ENCODE measurements at places on chromosomes 7 and 10.

DNA sequence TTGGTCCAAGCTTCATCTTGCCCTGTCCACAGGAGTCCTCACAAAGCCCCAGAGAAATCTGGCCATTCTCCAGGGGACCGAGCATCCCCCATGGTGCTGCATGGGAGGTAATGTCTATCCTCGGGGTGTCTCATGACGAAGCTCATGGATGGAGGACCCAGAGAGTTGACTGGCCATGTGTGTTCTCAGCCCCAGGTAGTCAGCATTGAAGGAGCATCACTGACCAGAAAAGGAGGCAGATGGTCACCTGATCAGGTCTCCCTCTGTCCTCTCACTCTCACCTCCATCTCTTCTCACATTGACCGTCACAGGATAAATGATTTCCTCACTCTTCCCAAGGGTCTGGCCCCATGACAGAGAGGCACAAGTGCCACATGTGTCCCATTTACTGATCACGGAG is 33.4 kb upstream of the GDF10 start:
- DNase-seq = no peak

DNA sequence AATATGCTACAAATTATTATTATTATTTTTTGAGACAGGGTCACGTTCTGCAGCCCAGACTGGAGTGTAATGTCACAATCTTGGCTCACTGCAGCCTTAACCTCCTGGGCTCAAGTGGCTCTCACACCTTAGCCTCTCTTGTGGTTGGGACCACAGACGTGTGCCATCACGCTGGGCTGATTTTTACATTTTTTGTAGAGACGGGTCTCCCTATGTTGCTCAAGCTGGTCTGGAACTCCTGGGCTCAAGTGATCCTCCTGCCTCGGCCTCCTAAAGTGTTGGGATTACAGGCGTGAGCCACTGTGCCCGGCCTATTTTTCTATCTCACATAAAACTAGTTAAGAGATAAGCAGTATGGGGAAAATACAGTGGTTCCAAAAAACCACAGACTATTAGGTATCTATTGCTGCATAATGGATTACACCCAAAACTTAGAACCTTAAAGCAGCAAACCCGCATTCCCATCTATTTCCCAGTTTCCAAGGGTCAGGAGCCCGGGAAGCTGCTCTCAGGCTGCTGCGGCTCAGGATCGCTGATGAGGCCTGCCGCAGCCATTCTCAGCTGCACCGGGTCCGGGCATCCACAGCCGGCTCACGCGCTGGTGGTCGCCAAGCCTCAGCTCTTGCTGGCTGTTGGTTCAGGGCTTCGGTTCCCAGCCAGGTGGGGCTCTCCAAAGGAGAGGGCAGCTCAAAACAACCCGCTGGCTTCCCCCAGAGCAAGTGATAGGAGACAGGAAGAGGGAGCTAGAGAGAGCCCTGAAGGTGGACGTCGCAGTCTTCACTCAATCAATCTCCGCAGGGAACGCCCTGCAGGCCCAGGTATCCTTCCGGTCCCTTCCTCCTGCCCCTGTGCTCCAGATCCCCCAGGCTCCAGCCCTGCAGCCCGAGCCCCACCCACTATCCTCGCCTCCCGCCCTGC is 128.2 kb downstream of the UBE2H start:
- peak; percentile 82 for DNase-seq

GRCh38 chr10:92839191-92840085 is 8.9 kb upstream of the EXOC6 start:
- DNase-seq = no peak

DNA sequence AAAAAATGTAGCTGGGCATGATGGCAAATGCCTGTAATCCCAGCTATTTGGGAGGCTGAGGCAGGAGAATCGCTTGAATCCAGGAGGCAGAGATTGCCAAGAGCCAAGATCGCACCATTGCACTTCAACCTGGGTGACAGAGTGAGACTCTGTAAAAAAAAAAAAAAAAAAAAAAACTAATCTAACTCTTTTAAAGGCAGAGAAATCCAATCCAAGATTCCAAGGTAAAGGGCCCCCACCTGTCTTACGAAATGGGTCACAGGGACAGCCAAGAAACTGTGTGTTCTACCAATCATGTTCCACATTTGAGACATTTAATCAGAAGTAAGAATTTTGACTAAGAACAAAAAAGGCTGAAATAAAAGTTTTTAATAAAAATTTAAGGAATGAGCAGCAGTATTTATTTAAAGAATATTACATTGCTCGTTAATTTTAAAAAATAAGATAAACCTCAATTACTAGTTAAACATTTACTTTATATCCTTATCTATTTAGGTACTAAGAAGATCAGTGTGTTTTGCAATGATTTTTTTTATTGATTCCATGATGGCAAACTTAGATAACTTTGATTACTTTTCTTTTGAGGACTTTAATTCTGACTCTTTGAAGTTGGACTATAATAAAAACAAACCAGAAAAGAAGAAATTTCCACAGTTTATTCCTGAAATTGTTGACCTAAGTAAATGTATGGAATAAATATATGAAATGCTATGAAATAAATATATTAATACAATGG is 6.7 kb upstream of the OAT start:
- no peak for DNase-seq

DNA sequence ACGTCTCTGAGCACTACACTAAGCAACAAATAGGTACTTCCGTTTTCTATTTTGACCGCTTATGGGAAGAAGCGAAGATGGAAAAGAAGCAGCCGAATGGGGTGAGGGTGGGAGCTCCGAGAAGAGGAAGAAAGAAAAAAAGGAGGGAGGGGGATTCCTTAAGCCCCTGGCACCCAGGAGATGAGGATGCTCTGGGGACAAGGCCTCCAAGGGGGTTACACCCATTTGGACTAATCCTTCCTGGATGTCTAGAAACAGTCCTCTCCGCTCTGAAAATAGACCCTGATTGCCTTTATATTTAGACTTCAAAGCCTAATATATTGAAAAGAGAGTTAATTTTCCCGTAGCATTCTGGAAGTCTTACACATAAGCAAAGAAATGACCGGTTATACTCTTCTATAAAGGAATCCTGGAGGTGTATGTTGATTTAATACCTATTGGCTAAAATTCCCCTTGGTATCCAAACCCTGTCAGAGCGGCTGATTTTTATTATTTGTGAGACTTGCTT is 676 bp upstream of the HTR7 start:
- DNase-seq = no peak

- no peak for DNase-seq
Observed at GRCh38 chr10:123729523-123729922, 63.4 kb downstream of the GPR26 start.

DNA sequence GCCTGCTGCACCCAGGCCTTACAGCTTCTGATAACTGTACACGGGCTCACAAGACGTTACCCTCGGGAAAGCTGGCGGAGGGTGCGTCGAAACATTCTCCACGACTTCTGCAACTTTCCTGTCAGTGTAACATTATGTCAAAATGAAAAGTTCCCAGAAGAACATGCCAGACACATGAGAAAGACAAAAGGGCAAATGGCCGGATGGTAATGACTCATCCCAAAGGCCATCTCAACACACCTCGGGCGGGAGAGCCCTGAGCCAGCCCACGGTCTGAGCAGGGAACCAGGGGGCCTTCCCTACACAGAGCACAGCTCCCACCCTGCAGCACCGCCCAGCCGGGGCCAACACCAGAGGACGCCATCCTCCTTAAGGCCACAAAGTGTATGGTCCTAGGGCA is 118.7 kb downstream of the MAD1L1 start:
- no peak for DNase-seq

DNA sequence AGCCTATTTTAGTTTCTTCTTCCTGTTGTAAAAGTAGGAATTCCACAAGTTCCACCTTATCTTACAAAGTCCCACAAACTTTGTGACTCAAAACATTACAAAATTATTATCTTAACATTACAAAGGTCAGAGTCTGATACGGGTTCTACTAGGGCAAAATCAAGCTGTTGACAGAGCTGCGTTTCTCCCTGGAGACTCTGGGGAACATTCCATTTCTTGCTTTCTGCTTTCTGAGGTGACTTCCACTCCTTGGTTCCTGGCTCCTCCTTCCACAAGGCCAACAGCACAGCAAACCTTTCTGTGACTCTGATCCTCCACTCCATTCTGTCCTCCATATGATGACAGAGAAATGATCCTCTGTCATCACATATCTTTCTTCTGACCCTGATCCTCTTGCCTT is 10.6 kb downstream of the OR2F1 start:
- no peak for DNase-seq

DNA sequence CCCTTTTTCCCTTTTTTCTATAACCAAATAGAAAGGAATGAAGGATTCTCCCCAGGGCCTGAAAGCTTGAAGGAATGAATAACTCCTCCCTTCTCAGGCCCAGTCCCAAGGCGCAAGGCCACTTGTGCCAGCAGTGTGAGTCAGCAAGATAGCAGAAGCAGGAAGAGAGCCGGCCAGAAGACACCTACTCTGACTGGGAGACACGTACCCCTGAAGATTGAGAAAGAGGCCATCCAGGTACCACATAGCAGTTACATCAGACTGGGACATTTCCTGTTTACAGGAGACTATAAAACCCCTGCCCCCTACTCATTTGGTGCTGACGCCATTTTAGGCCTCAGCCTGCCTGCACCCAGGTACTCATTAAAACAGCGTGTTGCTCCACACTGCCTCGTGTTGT is 65.5 kb downstream of the LRRC17 start:
- no peak for DNase-seq

- DNase-seq = no peak
Observed at GRCh38 chr7:41188163-41189130, 514.4 kb downstream of the INHBA start.

GRCh38 chr10:76632767-76633051 is 1004.9 kb downstream of the KCNMA1 start:
- DNase-seq = no peak

DNA sequence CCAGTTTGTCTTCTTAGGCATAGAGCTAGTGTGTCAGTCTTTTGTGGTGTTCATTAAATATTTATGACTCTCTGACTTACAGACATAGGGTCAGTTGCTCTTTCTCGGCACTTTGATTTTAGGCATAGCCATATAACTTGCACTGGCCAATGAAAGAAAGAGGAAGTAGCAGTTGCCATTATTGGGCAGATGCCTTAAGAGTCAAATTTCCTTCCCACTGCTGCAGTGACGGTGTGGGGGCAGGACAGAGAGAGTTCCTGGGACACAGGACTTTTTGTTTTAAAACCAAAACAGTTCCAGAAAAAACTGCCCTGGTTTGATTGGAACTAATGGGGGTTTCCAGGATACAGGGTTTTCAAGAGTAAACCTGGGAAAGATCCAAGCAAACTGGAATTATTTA is 60.2 kb upstream of the PHF14 start:
- DNase-seq = no peak

GRCh38 chr7:98878365-98879197 is at the start of gene TRRAP:
TRRAP (plus strand) TSS chr7:98878532; CDS start chr7:98881151, 2,619 bp downstream.
- DNase-seq = peak; percentile 95

DNA sequence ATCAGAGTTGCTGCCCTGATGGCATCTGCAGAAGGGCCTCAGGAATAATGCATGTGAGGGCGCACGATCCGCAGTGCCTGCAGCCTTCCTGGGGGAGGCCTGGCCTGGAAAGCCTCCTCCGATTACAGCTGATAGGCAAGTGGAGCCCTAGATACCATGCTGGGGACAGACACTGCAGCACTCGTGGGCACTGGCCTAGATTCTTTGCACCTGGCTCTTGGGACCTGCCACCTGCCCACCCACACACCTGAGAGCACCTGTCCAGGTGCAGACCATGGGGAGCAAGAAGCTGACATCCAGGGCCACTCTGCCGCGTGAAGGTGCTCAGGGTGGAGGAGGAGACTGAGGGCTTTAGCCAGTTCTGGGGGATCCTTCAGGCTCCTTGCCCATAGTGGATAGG is 14.8 kb downstream of the YKT6 start:
- DNase-seq = no peak

- DNase-seq = no peak
Observed at GRCh38 chr10:19904202-19904661, 88.0 kb downstream of the PLXDC2 start.

GRCh38 chr7:91517201-91517785 is 253.1 kb downstream of the FZD1 start:
- no peak for DNase-seq

DNA sequence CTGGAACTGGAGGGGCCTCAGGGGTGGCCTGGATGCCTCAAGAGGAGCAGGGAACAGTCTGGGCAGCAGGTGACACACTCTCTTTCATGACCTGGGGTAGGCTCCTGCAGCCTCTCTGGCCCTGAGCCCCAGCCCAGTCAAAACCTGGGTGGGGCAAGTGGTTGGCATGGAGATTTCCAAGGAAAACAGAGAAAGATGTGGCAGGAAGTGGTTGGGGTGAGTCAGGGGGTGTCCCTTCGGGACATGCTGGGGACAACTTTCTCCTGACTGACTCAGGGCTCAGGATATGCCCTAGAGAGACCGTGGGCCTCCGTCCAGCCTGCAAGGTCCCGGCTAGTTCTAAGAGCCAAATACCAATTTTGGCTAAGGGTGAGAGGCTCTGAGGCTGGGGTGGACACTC is 2.9 kb downstream of the AQP1 start:
- DNase-seq = no peak
